SJSA1 (cell line): ENCODE measurements at places on chromosomes 3 and 15. TPM values are rescaled to one million over a fixed set of nuclear protein-coding genes. Genes with fewer than 3 reads are reported as not detected.

GRCh38 chr15:46918462-46919140 is 798.7 kb upstream of the SEMA6D start:
- H3K4me3 ChIP-seq: no peak overlapping the region
- no peaks in the 10 kb centered on the region for H3K36me3 ChIP-seq
- H3K4me1 ChIP-seq: no peaks in the 10 kb centered on the region

GRCh38 chr3:23164746-23165145 is 38.4 kb upstream of the UBE2E2 start:
- H3K27ac ChIP-seq: no peak overlapping the region
- no peak for DNase-seq
- H3K27me3 ChIP-seq: no peaks in the 10 kb centered on the region
- peaks cover 28% of the 10 kb centered on the region for H3K4me1 ChIP-seq

- H3K4me1 ChIP-seq: no peaks in the 10 kb centered on the region
- H3K27ac ChIP-seq: no peak overlapping the region
- no peak overlapping the region for H3K4me3 ChIP-seq
- DNase-seq: no peak
- no peaks in the 10 kb centered on the region for H3K36me3 ChIP-seq
Observed at GRCh38 chr3:152474585-152474984, 205.9 kb downstream of the MBNL1 start.

DNA sequence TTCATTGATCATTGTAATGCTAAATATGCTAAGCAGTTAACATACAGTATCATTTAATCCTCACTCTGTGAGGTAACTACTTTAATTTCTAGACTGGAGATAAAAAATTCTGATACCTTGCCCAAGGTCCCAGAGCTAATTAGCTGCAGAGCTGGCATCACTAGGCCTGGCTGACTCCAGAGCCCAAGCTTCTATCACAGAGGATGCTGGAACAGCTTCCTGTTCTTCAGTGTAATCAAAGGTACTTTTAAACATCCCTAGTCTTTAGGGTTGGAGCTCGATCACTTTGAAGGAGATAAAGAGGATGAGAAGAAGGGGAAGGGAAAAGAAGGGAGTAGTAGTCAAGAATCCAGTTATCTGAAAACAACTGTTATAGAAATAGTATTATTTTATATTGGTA is 37.1 kb upstream of the BOC start:
- H3K4me3 ChIP-seq: no peak overlapping the region
- H3K36me3 ChIP-seq: no peaks in the 10 kb centered on the region
- no peak overlapping the region for H3K27ac ChIP-seq
- no peaks in the 10 kb centered on the region for H3K4me1 ChIP-seq

DNA sequence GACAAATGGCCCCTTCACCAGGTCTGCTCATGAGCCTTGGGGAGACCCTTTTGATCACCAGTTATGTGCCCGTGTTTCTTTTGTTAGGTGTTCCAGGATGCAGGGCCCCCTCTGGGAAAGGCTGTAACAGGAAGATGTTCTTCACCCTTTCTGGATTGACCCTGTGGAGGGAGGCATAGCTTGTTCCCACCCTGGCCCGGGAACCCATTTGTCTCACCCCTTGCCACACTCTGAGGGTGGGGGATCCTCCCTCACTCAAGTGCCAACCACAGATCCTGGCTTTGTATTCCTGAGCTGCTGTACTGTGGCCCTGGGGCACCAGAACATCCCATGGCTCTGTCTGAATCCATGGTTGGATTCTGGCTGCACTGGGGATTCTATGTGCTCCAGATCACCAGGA is 18.9 kb downstream of the IL16 start:
- no peaks in the 10 kb centered on the region for H3K36me3 ChIP-seq
- no peaks in the 10 kb centered on the region for H3K27me3 ChIP-seq
- no peak for DNase-seq
- no peak overlapping the region for H3K4me3 ChIP-seq
- no peak overlapping the region for H3K27ac ChIP-seq

DNA sequence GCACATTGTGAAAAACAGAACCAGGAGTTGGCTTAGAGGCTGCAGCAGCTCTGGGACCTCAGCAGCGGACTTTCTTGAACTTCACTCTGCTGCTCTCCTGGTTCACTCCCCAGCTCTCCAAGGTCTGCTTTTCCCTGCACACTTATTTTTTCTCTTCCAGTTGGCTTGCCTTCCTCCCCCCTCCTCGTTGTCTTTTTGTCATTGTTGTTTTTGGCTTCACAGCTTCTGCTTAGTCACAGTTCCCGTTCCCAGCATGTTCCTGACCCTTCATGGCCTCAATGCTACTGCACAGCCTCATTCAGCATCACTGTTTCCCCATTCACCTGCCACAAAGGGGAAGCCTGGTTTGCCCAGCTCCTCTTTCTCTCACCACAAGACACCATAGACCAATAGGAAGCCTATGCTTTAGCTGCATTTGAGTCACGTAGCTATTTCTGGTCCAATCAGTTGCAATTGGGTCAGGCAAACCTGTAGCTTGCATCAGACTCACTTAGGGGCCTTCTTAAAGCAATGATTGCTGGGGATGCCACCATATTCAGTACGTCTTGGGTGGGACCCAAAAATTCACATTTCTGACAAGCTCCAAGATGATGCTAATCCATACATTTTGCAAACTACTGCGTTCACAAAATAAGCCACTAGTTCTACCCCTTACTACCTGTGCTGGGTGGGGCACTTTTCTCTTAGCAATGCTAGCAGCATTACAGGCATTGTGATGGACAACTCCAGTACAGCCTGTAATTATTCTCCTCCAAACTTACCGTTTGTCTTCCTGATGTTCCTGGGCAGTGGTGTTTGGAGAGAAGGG is 7.8 kb upstream of the SUMF1 start:
- no peak for DNase-seq
- H3K27ac ChIP-seq: no peak overlapping the region
- no peaks in the 10 kb centered on the region for H3K27me3 ChIP-seq
- no peaks in the 10 kb centered on the region for H3K4me1 ChIP-seq
- no peaks in the 10 kb centered on the region for H3K36me3 ChIP-seq
- H3K4me3 ChIP-seq: no peak overlapping the region

DNA sequence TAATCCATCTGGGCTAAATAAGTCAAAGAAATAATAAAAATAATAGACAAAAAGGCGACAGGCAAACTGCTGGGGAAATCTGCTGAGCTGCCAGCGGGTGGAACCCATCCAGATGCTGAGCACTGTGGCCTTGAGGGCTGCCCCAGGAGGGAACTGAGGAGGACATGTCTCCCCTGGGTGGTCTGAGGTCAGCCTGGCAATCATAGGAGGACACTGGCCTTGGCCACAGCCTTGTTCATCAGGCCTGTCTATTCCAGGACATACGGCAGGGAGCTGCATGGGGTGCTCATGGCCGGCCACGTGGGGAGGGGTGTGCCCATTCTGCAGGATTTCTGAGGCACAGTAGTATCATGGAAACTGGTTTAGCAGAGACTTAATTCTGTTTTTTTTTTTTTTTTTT is 21.5 kb upstream of the SNRPA1 start:
- H3K4me1 ChIP-seq: no peaks in the 10 kb centered on the region
- no peaks in the 10 kb centered on the region for H3K36me3 ChIP-seq
- DNase-seq: no peak
- peaks cover 10% of the 10 kb centered on the region; the same call in 1 of the 2 replicates for H3K27me3 ChIP-seq
- no peak overlapping the region for H3K27ac ChIP-seq

- no peak overlapping the region for H3K27ac ChIP-seq
- no peaks in the 10 kb centered on the region for H3K36me3 ChIP-seq
- H3K27me3 ChIP-seq: no peaks in the 10 kb centered on the region
- peaks cover 6% of the 10 kb centered on the region for H3K4me1 ChIP-seq
Observed at GRCh38 chr3:44877333-44877732, 2.9 kb downstream of the TGM4 start.

DNA sequence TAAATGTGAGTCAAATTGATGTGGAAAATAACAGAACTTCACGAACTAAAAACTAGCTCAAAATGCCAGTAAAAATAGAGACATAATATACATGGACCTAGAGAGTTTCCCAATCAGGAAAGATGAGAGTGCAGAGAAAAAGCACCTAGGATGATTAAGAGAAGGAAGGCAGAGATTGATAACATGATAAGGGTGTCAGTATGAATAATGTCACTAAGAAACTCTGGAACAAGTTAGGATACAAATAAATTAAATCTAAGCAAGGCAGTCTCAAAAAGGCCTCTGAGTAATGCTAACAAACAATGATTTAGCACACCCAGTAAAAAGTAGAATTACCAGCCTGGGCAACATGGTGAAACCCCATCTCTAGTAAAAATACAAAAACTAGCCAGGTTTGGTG is 304.7 kb upstream of the DPPA4 start:
- no peak for DNase-seq
- no peaks in the 10 kb centered on the region for H3K27me3 ChIP-seq
- no peaks in the 10 kb centered on the region for H3K36me3 ChIP-seq
- H3K4me1 ChIP-seq: no peaks in the 10 kb centered on the region
- H3K4me3 ChIP-seq: no peak overlapping the region

- no peaks in the 10 kb centered on the region for H3K36me3 ChIP-seq
- H3K4me1 ChIP-seq: peaks cover 40% of the 10 kb centered on the region
- no peaks in the 10 kb centered on the region for H3K27me3 ChIP-seq
- no peak for DNase-seq
- no peak overlapping the region for H3K27ac ChIP-seq
Observed at GRCh38 chr3:177598097-177598833, 401.0 kb upstream of the TBL1XR1 start.

DNA sequence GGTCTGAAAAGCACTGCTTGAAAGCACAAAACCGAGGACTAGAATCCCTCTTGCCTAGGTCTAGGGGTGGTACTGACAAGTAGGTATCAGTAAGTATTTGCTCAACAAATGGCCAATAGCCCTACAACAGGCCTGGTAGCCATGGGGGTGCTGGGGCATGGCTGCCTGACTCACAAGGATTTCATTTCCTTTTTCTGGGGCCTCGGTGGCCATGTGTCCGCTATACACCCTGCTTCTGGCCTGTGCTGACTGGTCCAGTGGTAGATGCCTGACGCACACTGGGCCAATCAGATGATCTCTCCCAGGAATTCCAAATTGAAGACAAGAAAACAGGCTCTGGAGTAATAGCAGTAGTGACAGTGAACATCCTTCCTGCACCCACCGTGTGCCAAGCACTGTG is 29.4 kb downstream of the MELTF start:
- no peaks in the 10 kb centered on the region; the same call in 1 of the 2 replicates for H3K36me3 ChIP-seq
- no peaks in the 10 kb centered on the region for H3K27me3 ChIP-seq
- no peak for DNase-seq
- H3K4me1 ChIP-seq: peaks cover 13% of the 10 kb centered on the region
- no peak overlapping the region for H3K27ac ChIP-seq
- no peak overlapping the region for H3K4me3 ChIP-seq

DNA sequence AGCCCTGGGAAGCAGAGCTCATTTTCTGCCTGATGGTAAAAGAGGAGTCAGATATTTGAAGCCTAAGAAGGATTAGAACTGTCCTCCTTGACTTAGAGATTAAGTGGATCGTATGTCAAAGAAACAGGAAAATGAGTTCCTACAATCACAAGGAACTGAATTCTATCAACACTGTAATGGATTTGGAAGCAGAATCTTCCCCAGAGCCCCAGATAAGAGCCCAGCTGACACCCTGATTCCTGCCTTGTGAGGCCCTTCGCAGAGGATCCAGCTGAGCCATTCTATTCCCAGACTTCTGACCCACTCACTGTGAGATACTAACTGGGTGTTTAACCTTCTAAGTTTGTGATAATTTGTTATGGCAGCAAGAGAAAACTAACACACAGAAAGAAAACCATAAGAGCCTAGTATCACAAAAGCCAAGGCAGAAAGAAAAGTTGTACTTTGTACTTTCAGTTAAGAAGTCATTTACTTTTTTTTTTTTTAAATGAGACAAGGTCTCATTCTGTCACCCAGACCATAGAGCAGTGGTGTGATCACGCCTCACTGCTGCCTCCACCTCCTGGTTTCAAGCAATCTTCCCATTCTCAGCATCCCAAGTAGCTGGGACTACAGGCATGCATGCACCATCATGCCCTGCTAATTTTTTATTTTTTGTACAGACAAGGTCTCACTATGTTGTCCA is 61.1 kb upstream of the ZBTB20 start:
- no peaks in the 10 kb centered on the region for H3K27me3 ChIP-seq
- H3K4me3 ChIP-seq: no peak overlapping the region
- H3K36me3 ChIP-seq: no peaks in the 10 kb centered on the region
- DNase-seq: no peak

DNA sequence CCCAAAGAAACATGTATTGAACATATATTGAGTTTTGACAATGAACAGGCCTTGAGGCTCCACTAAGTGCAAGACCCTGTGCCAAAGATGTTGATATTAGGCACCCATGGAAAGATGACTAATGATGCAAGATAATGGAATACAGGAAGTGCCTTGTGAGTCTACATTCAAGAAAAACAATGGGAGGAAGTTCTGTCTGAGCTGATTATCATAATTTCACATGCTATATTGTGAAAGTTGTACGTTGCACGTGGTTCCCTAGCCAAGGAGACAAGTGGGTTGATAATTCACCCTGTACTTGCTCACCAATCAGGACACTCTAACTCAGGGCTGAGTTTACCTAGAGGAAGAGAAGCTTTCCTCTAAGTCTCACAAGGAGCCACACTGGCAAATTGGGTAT is 186.9 kb upstream of the STAC start:
- H3K4me1 ChIP-seq: no peaks in the 10 kb centered on the region
- H3K4me3 ChIP-seq: no peak overlapping the region

- no peak overlapping the region for H3K27ac ChIP-seq
- no peak for DNase-seq
- no peak overlapping the region for H3K4me3 ChIP-seq
- H3K36me3 ChIP-seq: no peaks in the 10 kb centered on the region
- H3K4me1 ChIP-seq: no peaks in the 10 kb centered on the region
Observed at GRCh38 chr15:86061581-86061980, 18.1 kb upstream of the AGBL1 start.

DNA sequence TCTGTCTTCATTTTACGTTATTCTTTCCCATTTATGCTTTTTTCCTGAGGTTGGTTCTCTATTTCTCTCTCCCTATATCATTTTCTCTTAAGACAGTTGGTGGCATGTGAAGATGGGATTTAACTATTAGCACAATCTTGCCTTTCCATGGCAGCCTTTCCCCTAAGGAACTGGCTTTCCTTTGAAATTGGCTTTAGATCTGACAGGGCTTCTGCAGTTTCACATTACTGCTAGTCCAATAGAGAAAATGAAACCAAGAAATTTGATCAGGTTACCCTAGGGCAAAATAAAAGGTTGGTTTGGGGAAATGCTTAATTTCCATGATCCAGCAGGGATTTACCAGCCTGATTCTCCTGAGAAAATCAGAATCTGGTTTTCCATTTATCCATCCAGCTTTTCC is 22.7 kb upstream of the CHL1 start:
- no peaks in the 10 kb centered on the region for H3K27me3 ChIP-seq
- no peak for DNase-seq
- no peak overlapping the region for H3K27ac ChIP-seq
- H3K36me3 ChIP-seq: no peaks in the 10 kb centered on the region

The GALNT15 gene
- 1.3 and 2.1 TPM in 2 replicates for total RNA-seq

The FAM3D gene
- total RNA-seq: not detected in 2 replicates

The TRAT1 gene
- total RNA-seq: not detected in 2 replicates

The ALDH1A2 gene
- not detected in 2 replicates for total RNA-seq

The DPPA2 gene
- not detected in 2 replicates for total RNA-seq

The CPOX gene
- 38.5 and 46.6 TPM in 2 replicates for total RNA-seq

The CCDC39 gene
- not detected in 2 replicates for total RNA-seq

The CPA3 gene
- 0.08 TPM in 1 of 2 replicates, not detected in the other for total RNA-seq

The SAXO2 gene
- 0.66 and 4.0 TPM in 2 replicates for total RNA-seq
